GM23338 (cell line): ENCODE measurements at places on chromosomes 4 and X. TPM values are rescaled to one million over a fixed set of nuclear protein-coding genes. Genes with fewer than 3 reads are reported as not detected.

- H3K36me3 ChIP-seq: no peaks in the 10 kb centered on the region
- H3K27ac ChIP-seq: no peak overlapping the region
- H3K4me1 ChIP-seq: no peaks in the 10 kb centered on the region
- no peak for DNase-seq
- H3K4me3 ChIP-seq: no peak overlapping the region
- H3K27me3 ChIP-seq: no peaks in the 10 kb centered on the region
These were observed 53.0 kb upstream of the PROM1 start for GRCh38 chr4:16136827-16137226.

DNA sequence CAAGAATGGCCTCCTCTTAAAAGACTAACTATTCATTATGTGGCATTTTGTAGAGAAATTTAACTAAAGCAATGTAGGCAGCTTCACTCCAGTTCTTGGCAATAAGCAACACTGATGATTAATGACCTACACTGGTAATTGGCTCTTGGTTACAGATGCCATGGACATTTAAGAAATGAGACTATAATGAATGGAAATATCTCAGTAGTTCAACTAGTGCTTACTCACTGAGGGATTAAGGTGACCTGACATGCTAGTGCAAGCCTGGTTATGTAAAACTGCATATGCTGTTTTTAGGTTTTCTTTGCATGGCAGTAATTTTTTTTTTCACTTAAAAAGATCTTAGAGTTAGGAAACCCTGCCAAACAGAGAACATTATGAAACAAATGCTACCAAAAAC, 152.7 kb upstream of the AADAT start:
- H3K4me3 ChIP-seq: no peak overlapping the region
- H3K27me3 ChIP-seq: no peaks in the 10 kb centered on the region

CC2D2A gene
- 9.4 and 15.8 TPM in 2 replicates for total RNA-seq

C4orf50 gene
- 0.19 and 0.31 TPM in 2 replicates for total RNA-seq

RADX gene
- total RNA-seq: 2.8 and 6.7 TPM in 2 replicates

MED14 gene
- total RNA-seq: 99.3 and 110 TPM in 2 replicates

STS gene
- 1.4 and 1.7 TPM in 2 replicates for total RNA-seq

SPOCK3 gene
- total RNA-seq: 0.08 and 1.6 TPM in 2 replicates
